ENCODE measurements at places on chromosomes 2 and 18.

GRCh38 chr2:160301420-160301819 is 101.3 kb upstream of the ITGB6 start:
- no peak for DNase-seq

DNA sequence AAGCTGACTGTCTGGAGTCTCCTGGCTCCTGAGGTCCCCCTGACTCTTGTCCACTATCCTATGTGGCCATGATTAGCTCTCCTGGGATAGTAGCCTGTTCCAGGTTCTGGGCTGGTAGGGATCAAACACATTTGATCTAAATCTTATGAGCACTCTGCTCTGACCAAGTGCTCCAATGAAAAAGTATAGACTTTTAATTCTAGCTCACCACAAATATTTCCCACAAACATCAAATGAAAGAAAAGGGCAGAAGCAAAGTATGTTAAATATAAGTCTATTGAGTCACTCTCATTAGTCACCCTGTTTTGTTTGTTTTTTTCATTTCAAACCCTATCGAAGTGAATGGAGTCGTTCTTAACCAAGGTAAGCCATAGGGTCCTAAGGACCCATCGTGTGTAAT is 39.7 kb upstream of the NEDD4L start:
- no peak for DNase-seq

- no peak for DNase-seq
Observed at GRCh38 chr2:237866101-237866621, 6.7 kb downstream of the RAMP1 start.

- no peak for DNase-seq
Observed at GRCh38 chr2:159803235-159803962, 5.4 kb upstream of the CD302 start.

DNA sequence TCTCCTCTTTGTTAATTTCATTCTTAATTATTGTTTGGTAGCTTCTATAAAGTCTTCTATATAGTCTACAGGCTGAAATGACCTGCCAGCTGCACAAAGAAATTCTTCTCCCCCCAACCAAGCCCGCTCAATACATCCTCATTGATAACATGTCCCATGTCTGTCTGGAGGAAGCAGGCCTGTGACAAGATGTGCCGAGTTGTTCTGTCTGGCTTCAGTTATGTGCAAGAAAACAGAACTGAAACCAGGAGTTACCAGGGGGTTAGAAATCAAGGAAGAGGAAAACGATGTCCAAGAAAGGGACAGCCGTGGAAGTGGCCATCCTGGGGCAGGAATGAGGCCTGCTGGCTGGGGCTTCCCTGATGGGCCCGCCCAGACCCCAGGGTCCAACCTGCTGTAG is 57.6 kb downstream of the MTCL1 start:
- no peak for DNase-seq

- no peak for DNase-seq
Observed at GRCh38 chr2:204722207-204722606, 176.9 kb downstream of the PARD3B start.

DNA sequence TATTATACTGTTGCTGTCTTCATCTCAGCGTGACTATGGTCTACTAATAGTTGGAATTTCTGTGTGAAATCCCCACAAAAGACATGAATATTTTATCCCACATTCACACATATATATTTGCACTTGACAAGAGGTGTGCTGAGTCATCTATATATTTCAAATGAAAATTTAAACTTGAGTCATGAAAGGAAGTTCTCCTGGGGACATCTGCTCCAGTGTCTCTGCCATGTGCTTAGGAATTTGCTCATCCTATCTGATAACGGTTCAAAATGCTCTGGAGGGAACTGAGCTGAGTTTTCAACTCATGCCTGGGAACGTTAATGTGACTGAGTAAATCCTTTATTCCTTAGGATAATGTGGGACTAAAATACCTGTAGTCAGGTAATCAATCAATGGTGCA is 326.2 kb upstream of the MEX3C start:
- DNase-seq: no peak
